Foreskin keratinocyte (primary cell): ENCODE measurements at places on chromosomes 5 and 9. TPM values are rescaled to one million over a fixed set of nuclear protein-coding genes. Genes with fewer than 3 reads are reported as not detected.

Gene CACNA1B
- 0.03 and 0.04 TPM in 2 replicates for total RNA-seq

Gene BAAT
- total RNA-seq = 0.04 TPM in 1 of 2 replicates, not detected in the other

Gene RASGRF2
- total RNA-seq = 0.04 TPM in 1 of 2 replicates, not detected in the other

Gene CCDC183
- not detected in 2 replicates for total RNA-seq

Gene JADE2
- total RNA-seq = 31.7 and 34.0 TPM in 2 replicates

Gene TMEM215
- total RNA-seq = not detected in 2 replicates

Gene ENC1
- 46.5 and 52.3 TPM in 2 replicates for total RNA-seq

Gene FBXO4
- 7.6 and 7.8 TPM in 2 replicates for total RNA-seq

Gene PLAC8L1
- not detected in 2 replicates for total RNA-seq

Gene HARS2
- 29.2 and 31.6 TPM in 2 replicates for total RNA-seq

Gene ZDHHC11
- total RNA-seq = 0.67 and 1.7 TPM in 2 replicates

Gene TLX3
- total RNA-seq = not detected in 2 replicates

Gene NRG2
- total RNA-seq = 0.42 and 0.58 TPM in 2 replicates

Gene FRRS1L
- total RNA-seq = 0.04 TPM in 1 of 2 replicates, not detected in the other
